A673 (cell line): ENCODE measurements at places on chromosomes 1 and 21.

- DNase-seq = no peak
Observed at GRCh38 chr1:66685670-66686069, 66.6 kb upstream of the DYNLT5 start.

DNA sequence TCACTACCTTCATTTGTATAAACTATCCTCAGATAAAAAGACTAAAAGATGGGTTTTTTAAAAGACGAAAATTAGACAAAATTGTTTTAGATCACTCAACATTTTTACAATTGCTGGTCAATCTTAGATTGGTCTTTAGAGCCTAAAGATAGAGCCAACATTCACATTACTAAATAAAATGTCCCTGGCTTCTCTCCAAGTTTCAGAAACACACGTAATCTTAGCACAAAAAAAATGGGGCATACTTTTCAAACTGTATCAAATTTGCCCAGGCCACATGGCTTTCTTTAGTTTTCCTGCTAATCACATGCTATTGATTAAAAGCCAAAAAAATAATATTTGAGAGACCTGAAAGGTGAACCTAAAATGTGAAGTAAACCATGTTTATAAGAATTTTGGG is 288.1 kb downstream of the DPYD start:
- DNase-seq = no peak

DNA sequence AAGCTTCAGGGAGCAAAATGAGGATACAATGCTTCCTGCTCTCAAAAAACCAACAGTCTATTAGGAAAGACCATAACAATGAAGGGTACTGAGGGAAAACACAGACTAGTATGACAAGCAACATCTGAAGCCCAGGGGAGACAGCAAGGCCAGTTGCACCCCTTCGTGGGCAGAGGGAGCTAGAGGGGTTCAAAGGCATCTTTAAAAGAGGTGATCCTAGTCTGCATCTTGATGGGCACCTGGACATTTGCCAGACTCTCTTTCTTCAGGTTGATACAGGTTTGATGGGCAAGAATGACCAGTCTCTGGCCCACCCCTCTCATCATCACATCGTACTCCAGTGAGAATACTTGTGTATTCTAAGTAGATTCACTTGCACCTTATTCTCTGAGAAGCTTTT is 177.7 kb downstream of the VAV3 start:
- DNase-seq = peak; percentile 39

DNA sequence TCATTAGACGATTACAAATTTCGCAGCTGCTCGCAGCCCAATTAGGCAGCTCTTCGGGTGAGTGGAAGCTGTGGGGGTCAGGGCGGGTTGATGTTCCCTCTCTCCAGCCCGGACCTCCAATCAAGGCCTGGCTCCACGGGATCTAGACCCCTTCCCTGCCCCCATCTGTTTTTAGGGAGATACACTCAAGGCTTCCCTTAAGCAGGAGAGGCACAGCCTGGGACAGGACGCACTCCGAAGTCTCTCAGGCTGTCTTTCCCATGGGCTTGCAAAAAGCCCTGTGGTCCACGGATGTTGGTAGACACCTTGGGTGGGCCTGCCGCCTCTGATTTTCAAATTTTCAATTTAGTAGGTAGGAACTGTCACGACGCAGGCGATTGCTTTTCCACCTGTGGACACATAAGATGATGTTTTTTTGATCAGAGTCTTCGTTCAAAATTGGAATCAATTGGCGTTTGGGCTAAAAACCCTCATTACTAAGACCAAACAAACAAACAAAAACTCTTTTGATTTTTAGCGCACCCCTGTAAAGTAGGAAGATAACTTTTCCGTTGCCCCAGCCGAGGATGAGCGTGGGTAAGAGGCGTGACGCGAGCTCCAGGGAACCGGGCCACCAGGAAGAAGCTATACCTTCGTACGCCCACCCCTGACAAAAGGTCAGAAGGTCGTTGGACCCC is 2.5 kb upstream of the LHX8 start:
- no peak for DNase-seq

GRCh38 chr1:69157046-69157756 is 410.5 kb upstream of the LRRC7 start:
- no peak for DNase-seq

- no peak for DNase-seq
Observed at GRCh38 chr21:41559658-41560631, 52.0 kb upstream of the TMPRSS2 start.

DNA sequence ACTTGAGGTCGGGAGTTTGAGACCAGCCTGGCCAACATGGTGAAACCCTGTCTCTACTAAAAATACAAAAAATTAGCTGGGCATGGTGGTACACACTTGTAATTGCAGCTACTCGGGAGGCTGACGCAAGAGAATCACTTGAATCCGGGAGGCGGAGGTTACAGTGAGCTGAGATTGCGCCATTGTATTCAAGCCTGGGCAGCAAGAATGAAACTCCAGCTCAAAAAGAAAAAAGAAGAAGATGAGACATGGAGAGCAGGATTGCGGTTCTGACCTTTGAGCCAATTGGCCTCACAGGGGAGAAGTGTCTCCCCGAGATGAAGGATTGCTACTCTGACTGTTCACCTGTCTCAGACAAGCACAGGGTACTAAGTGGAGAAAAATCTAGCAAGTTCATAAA is 6.6 kb downstream of the SCCPDH start:
- DNase-seq = no peak

GRCh38 chr1:38125016-38125415 is 78.4 kb upstream of the POU3F1 start:
- DNase-seq = no peak

DNA sequence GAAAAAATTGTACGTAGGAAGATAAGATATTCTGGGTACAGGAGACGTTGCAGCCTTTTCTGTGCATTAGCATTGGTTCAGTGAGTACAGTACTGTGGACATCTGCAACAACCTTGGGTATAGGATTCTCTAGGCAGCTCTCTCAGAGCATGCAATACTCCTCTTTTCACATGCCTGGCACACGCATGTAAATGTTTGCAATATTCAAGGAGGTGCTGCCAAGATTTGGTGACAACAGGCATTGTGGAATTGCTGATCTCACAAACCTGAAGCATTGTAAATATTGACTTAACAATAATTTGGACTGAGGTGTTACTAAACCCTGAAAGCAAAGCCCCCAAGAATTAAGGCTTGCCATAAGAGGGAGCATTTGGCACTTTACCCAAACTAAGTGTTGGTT is 126.8 kb downstream of the GRIK1 start:
- DNase-seq = no peak

DNA sequence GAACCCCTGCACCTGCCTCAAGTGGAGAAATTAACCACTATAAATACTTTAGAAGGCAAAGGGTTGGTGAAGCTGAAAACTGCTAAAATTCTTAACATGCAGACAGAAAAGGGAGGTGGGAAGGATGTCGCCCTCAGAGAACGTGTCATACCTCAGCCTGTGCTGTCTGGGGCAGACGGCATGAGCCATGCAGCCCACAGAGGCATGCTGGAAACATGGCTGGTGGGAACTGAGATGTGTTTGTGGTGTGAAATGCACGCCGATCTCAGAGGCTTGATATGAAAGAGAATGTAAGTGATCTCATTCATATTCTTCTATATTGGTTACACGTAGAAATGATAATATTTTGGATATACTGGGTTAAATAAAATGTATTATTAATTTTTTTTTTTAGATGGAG is 16.3 kb downstream of the AGPAT3 start:
- no peak for DNase-seq

GRCh38 chr1:171110621-171111326 is 20.1 kb downstream of the FMO3 start:
- peak; percentile 16 for DNase-seq
